Hypothalamus (tissue), 51 donors: ENCODE measurements at places on chromosomes 2 and 18.
A peak's percentile ranks its signal among the peaks of the same experiment; 100 is the strongest.

GRCh38 chr2:25419678-25420242, 78.0 kb upstream of the DNMT3A start:
- DNase-seq = no peak

- DNase-seq = no peak
Observed at GRCh38 chr18:68102117-68102516, 585.6 kb upstream of the DSEL start.

GRCh38 chr2:70947556-70948184, 12.0 kb downstream of the ATP6V1B1 start:
- DNase-seq = no peak

DNA sequence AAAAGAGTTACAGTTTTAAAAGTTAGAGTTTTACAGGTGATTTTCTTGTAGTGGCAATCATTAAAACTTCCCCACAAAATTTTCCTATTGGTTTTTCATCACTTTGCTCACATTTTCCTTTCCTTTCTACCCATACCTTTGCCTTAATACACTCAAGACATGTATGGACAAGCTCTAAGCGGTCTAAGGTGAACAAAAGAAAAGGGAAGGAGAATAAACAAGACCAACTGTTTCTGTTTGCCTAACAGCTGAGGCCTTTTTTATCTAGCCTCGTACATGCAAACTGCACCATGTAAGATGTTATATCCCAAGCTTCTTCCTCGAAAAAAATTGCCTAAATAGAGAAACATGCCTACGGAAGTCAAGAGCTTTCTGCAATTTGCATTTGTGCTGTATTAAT, 33.9 kb upstream of the TBC1D8 start:
- no peak for DNase-seq

DNA sequence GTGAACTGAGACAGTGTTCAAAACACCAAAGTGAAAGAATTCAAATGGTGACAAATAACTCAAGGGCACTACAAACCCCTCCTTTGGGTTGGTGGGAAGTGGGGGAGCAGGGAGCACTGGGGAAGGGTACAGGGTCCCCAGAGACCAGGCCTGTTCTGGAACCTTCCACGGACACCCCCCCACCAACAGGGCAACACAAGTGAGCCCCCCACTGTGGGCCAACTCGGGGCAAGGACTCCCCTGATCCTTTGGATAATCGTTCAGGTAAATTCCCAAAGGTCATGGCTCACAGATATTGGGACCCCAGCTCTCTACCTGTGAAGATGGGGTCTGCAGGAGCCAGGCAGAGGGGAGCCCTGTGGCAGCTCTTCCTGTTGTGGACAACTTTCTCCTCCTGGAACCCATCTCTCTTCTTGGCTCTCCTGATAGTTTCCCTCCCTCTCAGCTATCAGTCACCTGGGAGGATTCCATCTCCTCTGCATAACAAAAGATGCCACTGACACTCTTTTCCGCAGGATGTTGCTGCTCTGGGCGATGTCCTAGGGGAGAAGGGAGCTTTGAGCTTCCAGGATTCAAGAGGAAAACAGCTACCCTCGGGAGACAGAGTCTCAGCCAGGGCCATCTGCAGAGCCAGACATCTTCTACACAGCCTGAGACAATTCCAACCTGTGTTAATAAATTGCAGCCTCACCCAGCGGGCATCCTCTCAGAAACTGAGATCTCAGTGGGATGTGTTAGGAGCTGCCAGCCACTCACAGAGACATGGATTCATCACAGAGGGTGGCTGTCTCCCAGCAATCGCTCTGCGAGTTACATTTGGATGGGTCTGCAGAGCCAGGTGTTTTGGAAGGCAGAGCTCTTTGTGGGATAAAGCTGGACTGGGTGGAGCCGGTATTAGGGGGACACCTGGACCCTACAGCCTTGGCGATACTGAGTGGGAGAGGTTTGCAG, 35.4 kb downstream of the MBP start:
- DNase-seq = no peak

DNA sequence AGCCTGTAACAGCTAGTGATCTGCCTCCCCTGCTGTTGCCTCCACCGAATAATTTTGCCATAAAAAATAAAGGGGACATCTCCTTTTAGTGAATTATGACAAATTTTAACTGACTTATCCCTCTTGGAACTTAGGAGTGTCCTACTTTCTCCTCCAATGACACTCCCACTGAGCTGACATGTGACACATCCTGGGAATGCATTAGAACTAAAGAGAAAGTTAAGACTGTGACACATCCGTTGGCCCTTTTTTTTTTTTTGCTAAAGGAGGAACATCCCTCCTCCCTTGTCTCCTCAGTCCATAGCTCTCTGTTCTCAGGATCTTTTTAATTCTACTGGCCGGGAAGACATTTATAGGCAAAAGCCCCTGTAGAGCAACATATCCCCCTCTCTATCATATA, 268.2 kb downstream of the NRXN1 start:
- no peak for DNase-seq

GRCh38 chr2:67792681-67793091, 270.1 kb downstream of the C1D start:
- DNase-seq = no peak

DNA sequence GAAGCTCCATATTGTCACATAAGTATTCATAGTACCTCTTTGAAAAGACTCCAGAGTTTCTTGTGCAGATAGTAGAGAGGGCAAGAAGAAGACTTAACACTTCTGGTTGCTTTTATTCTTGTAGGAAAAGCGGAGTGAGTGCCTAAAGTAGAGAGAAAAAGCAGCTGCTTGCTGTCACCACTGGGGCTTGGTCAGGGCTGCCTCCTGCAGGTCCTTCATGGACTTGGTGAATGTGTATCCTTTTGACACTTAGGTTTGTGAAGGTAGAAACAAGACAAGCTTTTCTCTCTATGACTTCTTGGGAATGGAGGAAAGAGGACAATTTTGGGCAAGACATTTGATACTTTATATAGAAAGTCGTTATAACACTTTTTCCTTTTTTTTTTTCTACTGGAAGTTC, 312.8 kb upstream of the FANCL start:
- DNase-seq = peak; percentile 13

GRCh38 chr2:4144731-4145130, 441.4 kb downstream of the DCDC2C start:
- DNase-seq = no peak

DNA sequence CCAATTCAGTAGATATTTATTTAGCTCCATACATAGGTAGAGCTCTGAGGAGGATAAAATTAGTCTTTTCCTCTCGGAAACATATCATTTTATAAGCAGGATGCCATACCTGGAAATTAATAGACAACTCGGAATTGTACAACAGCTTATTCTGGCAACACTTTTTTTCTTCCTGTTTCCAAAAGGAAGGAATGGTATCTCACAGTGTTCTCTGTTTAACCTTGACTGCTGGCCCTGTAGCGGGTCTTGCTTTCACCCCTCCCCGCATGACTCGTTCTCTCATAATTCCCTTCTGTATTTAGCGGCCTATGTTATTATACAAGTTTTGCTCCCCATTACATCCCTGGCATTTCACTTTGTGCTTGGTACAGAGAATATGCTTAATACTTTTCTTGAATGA, 2.5 kb upstream of the KYNU start:
- no peak for DNase-seq
